ENCODE measurements at places on chromosomes 4 and X.

DNA sequence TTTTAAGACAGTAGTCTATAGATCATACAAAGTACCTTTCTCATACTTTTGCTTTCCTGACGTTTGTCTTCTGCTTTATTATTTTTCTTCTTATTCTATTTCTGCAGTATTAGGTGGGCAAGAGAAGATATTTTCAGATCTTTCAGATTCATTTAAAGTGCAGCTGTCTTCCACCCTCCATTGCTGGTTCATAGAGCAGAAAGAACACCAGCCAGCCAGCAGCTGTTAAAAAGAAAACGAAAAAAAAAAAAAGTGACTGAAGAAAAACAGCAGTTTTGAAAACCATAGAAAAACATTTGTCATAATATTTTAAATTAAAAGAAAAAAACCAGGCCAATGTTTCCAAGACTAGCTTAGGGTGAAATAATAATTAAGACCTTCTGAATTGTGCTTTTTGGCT, 42.9 kb downstream of the SMAD1 start:
- no peak for DNase-seq

- DNase-seq: no peak
Measured at GRCh38 chr4:11739992-11740391, 311.3 kb upstream of the HS3ST1 start.

- no peak for DNase-seq
Measured at GRCh38 chr4:31052519-31052918, 332.4 kb downstream of the PCDH7 start.

DNA sequence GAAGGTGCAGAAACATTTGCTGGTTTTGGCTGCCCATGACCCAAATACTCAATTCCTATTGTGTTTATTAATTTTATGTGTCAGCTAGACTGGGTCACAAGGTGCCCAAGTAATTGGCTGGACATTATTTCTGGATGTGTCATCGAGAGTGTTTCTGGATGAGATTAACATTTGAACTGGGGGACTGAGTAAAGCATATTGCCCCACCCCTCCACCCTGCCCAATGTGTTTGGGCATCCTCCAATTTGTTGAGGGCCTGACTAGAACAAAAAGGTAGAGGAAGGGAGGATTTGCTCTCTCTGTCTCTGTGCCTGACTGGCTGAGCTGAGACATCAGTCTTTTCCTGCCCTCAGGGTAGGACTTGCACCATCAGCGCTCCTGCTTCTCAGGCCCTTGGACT, 29.7 kb upstream of the LCORL start:
- no peak for DNase-seq

DNA sequence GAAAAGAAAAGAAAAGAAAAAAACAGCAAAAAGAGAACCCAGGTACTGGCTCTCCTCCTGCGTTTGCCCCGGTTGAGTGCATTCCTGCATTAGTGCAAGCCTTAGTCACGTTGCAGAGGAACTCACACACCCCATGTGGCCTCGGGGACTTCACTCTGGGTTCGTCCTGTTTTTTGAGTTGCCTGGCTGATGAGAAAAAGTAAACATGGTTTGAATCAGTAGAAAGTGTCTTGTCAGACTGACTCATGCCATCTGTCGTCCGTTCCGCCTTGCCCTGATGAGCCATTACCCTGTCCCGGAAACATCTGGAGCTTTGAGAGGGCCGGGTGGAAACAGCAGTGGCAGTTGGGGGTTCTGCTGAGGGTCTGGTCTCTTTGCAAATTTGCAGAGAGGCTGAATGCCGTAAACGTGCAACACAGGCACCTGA, 16.3 kb downstream of the CD99 start:
- DNase-seq: peak; percentile 39

- DNase-seq: peak; percentile 56
Measured at GRCh38 chr4:148445071-148445859, 3.1 kb upstream of the NR3C2 start.

- DNase-seq: no peak
Measured at GRCh38 chr4:109183931-109184490, 118.4 kb downstream of the COL25A1 start.

DNA sequence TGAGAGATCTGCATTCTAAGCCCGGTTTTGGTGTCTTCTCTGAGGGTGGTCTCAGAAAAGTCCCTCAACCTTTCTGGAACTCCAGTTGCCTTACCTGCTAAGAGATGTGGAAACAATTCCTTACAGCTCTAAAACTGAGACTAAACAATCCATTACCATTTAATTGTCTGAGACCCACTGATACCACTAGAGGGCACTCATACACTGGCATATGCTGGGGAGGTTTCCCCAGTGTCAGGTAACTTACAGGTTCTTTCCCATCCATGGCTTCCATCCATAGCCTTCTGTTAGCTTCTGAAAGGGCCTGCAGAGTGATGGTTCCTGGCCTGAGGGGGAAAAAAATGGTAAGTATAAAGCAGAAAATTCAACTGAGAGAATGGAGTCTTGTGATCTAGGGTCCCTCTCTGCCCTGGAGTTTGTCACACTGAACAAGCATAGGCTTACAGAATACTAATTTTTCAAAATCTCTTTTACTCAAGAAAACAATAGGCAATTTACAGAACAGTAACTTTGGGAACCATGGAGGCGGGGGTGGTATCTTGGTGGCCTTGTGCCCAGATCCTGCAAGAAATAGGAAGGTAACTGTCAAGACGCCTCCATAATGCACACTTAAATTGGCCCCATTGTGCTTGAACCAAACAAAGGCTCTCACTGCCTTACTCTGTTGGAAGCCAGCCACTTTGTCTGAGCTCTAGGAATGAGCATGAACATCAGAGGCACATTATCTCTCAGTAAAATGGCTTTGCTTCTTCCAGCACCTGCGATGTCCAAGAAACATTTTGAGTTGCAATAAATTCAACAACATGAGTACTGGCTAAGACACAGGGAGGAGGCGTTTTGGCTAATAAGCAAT, 236.1 kb downstream of the OPHN1 start:
- no peak for DNase-seq

GRCh38 chr4:149912000-149912399, 96.4 kb upstream of the IQCM start:
- no peak for DNase-seq

GRCh38 chr4:58749206-58749605, 1639.0 kb upstream of the IGFBP7 start:
- no peak for DNase-seq

DNA sequence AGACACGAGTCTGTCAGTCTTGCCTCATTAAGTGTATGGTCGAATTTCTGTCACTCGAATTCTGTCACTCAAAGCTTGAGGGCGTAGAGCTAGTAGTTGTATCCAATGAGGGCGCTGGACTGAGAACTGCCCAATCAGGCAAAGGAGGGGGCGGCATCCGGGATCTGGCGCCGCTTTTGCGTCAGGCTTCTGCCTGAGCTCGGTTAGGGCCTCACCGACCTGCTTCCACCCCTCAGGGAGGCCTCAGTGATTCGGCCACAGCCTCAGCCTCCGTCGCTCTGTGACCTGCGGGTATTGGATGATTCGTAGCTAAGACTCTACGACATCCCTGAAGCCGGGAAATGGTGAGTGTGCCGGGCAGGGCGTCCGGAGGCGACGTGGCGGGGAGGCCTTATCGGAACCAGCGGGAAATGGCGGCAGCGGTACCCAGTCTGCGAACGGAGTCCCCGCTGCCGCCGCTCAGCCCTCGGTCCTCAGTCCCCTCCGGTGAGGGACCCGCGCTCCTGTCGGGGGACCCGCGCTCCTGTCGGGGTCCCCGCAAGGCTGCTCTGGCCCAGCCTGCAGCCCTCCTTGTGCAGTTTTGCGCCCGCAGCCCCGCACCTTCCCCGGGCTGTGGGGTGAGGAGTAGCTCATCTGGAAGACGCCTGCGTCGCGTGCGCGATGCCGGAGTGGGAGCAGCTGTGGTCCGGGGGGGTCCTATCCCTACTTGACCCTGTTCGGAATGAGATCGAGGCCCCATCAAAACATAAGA, 88.3 kb downstream of the ZNF718 start:
- DNase-seq: no peak

DNA sequence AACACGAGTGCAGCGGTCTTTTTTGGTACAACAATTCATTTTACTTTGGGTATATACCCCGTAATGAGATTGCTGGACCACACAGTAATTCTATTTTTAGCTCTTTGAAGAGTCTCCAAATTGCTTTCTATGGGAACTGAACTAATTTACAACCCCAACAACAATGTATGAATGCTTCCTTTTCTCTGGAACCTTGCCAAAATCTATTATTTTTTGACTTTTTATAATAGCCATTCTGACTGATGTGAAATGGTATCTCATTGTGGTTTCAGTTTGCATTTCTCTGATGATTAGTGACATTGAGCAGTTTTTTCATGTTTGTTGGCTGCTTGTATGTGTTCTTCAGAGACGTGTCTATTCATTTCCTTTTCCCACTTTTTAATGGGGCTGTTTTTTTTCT, 240.8 kb downstream of the STK32B start:
- no peak for DNase-seq

DNA sequence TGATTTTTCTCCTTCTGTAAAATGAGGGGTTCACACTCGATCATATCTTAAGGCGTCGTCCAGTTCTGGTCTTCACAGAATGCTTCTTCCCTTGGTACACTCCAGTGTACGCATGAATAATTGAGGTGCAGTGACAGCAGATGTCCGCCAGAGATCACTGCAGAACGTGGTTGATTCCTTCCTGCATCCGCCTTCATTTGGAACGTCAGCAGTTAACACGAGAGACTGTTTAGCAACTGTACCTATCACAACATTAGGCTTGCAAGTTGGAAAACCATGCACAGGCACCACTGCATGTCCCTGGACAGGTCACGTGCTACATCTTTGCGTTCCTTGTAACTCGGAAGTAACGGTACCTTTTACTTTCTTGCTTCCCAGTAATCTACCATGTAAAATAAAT, 66.0 kb upstream of the GEMIN8 start:
- no peak for DNase-seq

GRCh38 chrX:99077099-99077498, 1333.0 kb downstream of the PCDH19 start:
- no peak for DNase-seq

DNA sequence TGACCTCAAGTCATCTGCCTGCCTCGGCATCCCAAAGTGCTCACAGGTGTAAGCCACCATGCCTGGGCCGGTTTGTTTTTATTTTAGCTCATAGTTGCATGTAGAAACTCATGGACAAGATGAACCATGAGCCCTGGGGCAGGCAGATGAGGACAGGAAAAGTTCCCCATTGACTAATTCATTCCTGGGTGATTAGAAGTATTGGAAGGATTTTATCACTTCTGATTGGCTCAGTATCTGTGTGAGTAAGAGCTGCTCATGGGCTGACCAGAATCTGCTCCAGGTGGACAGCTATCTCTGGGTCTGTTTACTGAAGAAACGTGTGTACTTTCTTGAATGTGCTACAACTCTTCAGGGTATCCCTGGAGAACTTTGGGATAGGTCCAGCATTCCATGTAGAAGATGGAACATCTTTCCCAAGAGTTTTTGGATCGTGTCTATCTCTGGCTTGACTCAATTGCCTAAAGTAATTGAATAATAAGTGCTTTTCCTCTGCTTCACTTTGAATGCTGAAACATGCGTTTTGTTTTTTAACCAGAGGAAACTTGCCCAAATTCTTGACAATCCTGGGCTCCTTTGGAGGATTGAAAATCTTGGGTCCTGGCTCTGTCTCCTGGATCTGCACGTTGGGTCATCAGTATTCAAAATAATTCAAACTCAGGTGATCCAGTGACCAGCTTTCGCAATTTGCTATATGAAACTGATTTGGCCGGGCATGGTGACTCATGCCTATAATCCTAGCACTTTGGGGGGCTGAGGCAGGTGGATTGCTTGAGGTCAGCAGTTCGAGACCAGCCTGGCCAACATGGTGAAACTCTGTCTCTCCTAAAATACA, 88.6 kb upstream of the DHRSX start:
- no peak for DNase-seq

DNA sequence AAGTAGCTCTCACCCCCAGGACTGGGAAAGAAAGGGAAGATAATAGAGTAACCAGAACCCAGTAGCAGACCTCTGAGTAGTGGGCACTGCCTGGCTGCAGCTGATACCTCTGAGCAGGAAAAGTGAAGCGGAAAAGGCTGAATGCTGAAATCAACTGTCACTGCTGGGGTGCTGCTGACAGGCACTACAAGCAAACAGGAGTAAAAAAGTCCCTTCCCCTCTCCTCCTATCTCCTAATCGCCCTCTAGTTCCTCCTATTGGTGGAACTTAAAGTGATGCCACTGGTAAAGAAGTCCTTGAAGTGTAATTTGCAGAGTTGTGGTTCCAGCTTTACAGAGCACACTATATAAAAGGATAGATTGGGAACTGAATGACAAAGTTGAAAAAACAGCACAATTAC, 32.8 kb upstream of the GLRB start:
- DNase-seq: no peak

DNA sequence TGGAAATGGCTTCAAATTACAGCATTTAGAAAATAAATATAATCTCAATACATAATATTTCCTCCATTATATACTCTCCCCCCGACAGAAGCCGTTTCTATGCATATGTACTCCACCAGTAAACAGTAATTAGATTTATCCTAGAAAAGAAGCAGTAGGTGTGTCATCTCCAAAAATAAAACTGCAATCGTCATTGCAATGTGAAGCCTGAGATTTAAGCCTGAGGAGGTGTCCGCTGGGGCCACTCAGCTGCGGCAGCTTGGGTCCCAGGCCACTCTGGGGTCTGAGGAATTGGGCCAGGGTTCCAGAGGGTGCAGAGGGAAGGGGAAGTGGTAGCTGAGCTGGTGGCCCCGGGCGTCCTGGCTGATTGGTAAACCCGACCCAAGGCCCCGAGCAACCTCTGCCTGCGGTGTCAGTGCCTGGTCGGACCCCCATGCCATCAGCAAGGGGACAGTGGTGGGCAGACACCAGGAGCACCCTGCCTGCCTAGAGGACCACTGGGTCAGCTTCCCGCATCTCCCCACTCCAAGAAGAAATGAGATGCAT, 7.8 kb upstream of the MXD4 start:
- no peak for DNase-seq

DNA sequence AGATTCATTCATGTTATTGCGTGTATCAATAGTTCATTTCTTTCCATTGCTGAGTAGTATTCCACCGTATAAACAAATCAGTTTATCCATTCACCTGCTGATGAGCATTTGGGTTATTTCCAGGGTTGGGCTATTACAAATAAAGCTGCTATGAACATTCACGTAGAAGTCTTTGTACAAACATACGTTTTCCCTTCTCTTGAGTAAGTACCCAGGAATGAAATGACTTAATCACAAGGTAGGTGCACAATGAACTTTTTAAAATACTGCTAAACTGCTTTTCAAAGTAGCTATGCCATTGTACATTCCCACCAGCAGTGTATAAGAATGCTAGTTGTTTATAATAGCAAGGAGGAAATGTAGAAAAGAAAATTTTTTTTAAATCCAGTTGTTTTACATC, 35.9 kb downstream of the SYTL4 start:
- DNase-seq: no peak

DNA sequence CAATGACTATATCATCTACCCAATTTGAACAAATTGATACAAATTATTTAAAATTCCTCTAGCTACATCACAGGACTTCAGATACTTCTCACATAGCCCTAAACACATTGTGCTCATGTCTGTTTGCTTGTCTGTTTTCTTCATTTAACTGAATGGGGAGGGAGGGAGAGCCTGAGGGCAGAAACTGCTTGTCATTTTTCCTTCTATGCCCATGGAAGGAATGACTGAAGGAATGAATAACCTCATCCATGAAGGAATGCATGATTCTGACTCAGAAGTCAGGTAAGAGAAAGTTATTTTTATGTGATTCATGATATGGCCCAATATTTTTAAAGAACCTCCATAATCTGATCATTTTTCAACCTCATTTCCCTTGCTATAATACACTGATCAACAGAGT, 418.0 kb upstream of the PITX2 start:
- DNase-seq: no peak

- no peak for DNase-seq
Measured at GRCh38 chrX:20159797-20160385, 18.3 kb upstream of the EIF1AX start.

- DNase-seq: no peak
Measured at GRCh38 chr4:88077911-88078524, 70.6 kb downstream of the PKD2 start.
